Frontal cortex (tissue), 4 donors: ENCODE measurements at places on chromosomes 4 and X.
A peak's percentile ranks its signal among the peaks of the same experiment; 100 is the strongest.

DNA sequence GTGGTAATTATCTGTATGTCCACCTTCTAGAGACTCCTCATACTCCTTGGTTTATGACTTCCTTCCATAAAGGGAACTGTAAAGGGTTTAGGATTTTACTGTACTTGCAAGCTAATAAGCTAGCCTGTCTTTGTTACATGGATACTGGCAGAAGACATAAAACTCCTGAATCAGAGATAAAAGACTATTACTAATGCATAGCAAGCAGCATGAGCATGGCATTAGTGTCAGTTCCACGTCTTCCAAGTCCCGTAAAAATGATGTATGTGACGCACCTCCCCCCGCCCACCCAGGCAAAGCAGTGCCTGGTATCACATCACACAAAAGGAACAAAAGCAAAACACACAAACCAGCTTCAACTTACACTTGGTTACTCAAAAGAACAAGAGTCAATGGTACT lies 71.0 kb downstream of the SLC10A6 start:
- no peak for DNase-seq

GRCh38 chr4:137609718-137610430 lies 77.6 kb upstream of the PCDH18 start:
- no peak for DNase-seq

DNA sequence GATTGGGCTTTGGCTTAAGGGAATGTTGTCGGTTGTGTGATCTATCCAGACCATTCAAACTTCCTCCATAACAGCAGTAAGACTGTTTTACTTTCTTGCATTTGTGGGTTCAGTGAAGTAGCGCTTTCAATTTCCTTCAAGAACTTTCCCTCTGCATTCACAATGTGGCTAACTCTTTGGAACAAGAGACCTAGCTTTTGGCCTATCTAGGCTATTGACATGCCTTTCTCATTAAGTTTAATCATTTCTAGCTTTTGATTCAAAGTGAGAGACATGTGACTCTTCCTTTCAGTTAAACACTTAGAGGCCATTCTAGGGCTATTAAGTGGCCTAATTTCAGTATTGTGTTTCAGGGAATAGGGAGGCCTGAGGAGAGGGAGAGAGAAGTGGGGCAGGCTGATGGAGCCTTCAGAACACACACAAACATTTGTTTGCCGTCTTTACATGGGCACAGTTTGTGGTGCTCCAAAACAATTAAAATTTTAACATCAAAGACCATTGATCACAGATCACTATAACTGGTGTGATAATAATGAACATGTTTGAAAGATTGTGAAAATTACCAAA lies 34.1 kb downstream of the ADH5 start:
- DNase-seq: no peak

DNA sequence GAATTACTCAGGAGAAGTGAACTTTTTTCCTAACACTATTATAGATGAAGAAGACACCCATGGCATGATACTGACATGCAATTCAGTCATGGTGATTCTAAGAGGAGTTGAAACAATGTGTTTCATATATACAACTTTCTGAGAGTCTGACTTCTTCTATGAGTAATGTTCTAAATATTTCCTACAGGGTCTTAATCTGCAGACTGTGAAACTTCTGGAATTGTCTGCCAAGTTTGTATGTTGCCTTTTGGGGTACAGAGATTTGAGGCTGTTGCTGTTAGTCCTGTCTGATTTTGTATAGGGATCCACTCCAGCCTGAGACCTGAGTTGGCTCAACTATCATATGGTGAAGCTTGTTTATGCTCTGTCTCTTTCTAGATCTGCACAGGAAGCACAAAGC lies 160.6 kb upstream of the GATB start:
- no peak for DNase-seq

GRCh38 chr4:118736900-118737299 lies 51.7 kb downstream of the METTL14 start:
- no peak for DNase-seq

- DNase-seq: no peak
Measured at GRCh38 chrX:151176231-151176750, at the start of gene GPR50. Gene GPR50 (plus strand): TSS chrX:151176584. CDS start chrX:151176722, 138 bp downstream.

DNA sequence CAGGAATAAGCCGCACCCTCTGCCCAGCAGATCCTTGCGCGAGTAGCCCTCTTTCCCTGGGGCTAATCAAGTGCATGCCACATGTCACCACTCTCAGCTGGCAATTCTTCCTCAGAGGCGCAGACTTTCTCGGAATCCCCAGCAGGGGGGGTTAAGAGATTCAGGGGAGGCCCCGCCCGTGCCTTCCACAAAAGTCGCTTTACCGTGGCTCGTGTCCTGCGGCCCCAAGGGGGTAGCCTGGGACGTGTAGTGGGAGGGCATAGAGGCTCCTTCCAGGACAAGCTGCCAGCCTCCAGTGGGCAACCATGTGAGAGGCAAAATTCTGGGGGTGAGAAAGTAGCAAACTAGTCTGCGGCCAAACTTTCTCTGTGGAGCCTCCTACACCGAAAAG lies 652 bp downstream of the SRPX start:
- no peak for DNase-seq

- no peak for DNase-seq
Measured at GRCh38 chr4:139934057-139934707, 219.8 kb downstream of the MAML3 start.

GRCh38 chr4:126687655-126688358 lies 945.0 kb upstream of the INTU start:
- DNase-seq: no peak

- DNase-seq: no peak
Measured at GRCh38 chr4:1938027-1938426, 66.8 kb downstream of the NSD2 start.

- DNase-seq: peak; percentile 14
Measured at GRCh38 chr4:78864405-78865024, 74.7 kb downstream of the PAQR3 start.

DNA sequence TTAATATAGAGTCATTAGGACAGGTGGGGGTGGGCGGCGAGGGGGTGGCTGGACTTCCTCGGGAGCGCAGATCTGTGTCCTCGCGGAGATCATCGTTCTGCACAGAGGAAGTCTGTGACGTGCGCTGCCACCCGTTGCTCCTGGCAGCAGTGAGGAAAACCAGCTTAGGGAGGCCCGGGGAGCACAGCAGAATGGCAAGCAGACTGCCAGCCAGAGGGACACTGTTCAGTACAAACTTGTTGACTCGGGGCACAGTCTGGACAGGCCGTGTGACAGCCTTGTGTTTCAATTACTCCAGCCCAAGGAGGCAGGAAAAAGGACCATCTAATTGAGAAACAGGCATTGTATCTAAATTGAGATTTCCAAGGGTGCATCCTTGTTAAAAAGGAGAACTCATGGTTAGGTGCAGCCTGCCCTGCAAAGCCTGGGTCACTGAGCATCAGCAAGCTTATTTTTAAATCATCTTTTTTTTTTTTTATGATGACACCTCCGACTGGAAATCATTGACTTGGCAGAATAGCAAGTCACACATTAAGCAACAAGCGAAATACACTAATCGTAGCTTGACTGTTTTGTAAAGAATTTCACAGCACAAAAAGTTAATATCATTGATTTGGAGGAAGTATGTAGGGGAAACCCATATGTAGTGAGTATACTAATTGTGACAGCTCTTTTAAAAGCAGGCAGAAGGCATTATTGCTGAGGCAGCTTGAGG lies 512.0 kb upstream of the FAT1 start:
- DNase-seq: no peak

- DNase-seq: no peak
Measured at GRCh38 chrX:10618961-10619360, 1.4 kb downstream of the MID1 start.

- DNase-seq: no peak
Measured at GRCh38 chr4:177128306-177128705, 181.4 kb upstream of the NEIL3 start.

DNA sequence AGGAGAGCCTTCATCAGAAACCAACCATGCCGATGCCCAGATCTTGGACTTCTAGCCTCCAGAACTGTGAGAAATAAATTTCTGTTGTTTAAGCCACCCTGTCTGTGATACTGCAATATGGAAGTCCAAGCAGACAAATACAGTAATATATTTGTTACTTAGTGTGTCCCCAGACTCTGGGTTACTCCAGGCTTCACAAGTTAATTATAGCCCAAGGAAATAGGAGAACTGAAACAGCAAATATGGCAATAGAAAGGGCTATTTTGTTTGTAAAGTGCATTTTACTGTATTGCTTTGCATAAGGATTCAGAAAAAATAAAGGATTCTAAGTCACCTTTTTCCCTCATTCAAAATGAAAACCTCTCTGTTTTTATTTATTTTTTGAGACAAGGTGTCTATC lies 15.7 kb downstream of the TIGD4 start:
- DNase-seq: no peak

DNA sequence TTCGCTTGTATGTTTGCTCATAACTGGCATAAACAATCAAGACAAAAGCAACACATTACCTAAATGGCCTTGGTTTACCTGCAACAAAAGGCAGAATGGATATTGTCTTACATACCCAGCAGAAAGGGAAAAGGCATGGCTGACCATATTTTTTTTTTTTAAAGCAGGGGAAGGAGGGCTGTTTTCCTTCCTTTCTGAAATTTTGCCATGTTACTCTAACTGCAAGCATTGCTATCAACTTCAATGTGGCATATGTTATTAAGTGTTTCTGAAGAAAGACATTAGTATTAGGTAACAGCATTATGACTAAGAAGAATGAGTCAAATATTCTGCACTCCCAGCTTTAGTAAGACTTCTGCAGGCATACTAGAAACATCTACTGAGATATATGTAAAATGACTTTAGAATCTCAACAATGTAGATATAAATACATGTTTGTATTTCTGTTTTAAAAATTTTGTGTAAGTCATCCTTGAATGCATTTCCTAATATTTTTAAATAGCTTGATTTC lies 512.6 kb upstream of the FAM241A start:
- DNase-seq: no peak

DNA sequence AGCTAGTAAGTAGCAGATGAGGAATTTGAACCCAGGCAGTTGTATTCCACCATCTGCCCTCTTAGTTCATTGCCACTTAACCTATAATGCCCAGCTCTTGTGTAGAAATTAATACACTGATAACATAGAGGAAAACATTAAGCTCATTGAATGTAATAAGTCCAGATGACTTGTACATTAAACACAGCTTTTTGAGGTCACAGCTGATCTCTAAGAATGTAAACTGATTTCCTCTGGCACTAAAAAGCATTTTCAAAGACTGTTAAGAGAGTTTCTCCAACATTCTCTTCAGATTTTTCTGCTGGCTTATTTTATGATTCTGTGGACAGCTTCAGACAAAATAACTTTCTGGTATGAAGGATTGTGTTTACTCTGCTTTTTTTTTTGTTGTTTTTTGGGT lies 42.7 kb downstream of the HPRT1 start:
- no peak for DNase-seq
